Activated CD4-positive, CD25-positive, alpha-beta regulatory T cell (primary cell): ENCODE measurements at places on chromosomes 2 and 18.

- no peak for DNase-seq
Observed at GRCh38 chr18:26925313-26925712, 59.8 kb upstream of the AQP4 start.

DNA sequence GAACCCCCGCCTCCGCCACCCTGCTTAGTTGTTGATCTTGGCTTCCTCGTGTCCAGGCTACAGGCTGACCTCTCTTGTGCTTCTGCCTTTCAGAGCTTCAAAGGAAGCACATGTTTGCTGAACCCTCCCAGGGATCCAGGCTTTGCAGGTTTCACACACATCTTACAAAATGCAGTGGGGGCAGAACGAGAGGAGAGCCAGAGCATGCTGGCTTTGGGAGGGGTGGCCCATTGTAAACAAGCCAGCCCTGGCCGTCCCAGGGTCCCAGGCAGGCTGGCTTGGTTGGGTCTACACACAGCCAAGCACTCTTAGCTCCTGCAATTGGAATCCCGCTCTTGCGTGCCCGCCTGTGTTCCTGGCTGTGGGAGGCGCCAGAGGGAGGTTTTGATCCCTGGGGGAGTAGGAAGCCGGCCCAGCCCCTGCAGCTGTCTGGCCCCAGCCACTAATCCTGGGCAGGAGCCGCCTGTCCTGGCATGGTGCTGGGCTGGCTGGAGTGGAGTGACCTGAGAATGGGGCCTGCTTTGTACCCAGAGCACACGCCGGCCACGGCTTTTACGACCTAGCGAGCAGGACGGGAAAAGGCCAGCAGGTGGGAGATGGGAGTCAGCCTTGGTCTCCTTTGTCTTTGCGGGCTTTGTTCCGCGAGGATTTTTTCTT lies 53.9 kb downstream of the SH3BP4 start:
- DNase-seq = no peak

DNA sequence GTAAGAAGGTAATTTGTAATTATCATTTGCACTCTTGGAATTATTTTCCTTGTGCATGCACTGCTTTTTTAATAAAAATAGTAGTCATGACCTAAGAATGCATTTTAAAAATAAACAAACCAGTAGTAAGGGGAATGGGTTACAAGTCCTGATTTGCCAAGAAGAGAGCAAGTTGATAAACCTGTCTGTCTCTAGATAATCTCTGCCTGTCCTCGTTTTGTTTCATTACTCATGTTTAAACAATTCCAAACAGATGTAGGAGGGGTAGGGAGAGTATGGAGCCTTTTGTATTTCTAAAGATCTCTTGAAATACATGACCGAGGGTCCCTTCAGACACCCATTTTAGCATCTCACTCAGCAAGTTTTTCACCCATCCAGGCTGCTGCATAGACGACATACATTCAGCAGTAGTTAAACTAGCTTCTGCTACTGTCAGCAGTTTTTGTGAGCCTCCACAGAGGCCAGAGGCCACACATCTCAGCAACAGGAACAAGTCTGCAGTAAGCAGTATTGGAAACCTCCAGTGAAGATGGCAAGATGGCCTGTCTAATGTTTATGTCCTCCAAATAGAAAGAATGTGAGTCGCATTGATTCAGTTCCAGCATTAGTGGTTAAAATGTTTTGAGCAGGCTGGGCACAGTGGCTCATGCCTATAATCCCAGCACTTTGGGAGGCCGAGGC lies 2.3 kb upstream of the EXOC6B start:
- no peak for DNase-seq

GRCh38 chr2:127439343-127439742 lies 21.1 kb downstream of the PROC start:
- no peak for DNase-seq

DNA sequence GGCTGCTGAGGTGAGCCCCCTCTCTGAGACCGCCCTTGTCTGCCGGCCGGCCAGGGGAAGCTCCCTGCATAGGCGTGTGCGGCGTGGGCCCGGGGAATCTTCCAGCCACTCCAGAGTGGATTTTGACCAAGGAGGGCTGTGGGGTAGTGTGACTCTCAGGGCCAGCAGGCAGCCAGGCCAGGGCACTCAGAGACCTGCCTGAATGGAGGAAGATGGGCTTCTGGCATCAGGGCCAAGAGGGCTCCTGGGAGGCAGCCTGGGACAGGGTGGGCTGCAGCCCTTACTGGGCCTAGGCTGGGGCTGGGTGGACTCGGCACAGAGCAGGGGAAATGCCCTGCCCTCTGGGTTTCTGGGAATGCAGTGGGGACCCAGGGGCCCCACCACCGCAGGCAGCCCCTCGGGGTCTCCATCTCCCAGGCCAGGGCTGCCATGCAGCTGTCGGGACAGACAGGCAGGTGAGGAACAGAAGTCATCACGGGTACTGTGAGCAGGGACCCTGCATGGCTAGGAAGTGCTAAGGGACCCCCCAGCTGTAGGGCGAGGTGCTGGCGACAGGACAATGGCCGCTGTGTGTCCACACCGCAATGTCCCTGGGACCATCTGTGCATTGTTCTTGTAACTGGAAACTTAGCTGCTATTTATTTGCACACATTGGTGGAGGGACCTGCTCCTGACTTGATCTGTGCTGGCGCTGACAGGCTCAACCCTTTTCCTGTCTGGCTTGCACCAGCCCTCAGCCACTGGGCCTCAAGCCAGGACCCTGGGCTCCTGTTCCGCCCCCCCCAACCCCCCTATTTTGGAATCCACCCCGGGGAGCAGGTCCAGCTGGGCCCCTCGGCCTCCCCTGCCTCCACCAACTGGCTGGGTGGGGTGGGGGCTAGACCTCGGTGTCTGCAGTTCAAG lies 4.1 kb downstream of the PDCD1 start:
- no peak for DNase-seq
